Renal cortical epithelial cell (primary cell): ENCODE measurements at places on chromosomes 7 and 10.
A peak's percentile ranks its signal among the peaks of the same experiment; 100 is the strongest.

DNA sequence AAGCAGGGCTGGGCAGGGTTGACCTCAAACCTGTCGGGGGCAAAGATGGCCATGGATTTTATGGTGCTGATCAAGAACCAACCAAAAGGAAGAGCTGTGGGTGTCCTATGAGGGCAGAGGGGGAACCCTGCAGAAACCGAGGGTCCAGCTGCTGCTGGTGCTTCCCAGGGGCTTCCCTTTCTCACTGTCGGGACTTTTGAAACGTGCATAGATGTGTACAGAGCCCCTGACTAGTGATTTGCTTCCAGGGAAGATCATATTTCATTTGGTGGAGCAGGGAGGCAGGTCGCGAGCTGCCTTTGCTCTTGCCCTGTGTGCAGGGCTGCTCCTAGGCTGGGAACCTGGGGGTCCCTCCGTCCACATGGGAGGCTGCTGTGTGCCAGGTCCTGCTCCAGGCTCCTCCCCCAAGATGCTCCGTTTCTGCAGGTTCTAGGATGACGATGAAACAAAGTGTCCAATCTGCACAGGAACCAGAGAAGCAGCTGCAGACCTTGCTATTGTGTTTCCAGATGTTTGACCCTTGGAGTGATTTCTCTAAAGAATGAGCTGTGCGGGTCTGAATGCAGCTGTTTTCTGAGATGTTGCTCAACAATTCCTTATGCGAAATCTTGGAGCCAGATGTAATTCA lies 9.4 kb upstream of the INPP5A start:
- no peak for DNase-seq

DNA sequence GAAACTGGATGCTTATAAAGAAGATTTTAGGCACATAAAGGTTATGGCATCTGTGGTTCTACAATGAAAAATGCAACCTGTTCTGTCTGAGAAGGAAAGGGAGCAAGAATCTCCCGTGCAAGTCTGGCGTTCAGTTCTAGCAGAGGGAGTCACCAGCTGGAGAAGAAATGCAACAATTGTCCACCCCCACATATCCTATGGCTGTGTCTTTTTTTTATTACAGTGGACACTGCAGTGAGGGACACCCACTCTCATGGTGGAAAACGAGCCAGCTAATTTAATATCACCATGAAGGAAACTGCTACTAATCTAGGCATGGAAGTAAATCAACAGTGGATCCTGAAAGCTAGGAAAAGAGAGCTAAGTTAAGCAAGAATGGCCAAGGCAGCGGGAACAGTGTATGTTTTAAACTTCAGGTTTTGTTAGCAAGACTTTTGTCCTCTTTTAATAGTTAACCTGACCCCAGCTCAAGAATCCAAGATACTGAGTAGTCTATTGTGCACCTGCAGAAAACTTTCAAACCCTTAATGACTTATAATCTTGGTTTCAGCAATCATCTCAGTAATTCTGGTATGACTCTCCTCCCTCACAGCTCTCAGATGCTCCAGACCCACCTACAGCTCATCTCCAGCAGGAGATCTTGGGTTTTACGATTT lies 149.3 kb downstream of the FGFR2 start:
- peak; percentile 78 for DNase-seq

DNA sequence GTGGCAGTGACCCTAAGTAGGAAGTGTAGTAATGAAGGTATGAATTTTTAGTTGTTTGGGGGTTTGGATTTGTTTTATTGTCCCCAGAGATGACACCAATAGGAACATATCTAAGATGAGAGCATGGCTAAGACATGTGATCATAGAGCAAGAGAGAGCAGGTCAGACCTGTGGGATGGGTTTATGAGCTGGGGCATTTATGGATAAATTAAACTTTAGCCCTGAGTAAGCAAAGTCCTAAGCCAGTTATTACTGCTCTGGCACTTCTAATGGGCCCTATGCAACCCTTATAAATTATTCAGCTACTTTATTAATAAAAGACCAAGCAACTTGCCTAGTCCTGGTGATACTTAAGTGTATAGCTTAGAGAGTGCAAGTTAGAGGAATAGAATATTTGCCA lies 85.1 kb downstream of the LRRC4 start:
- DNase-seq, result no peak

GRCh38 chr7:107948645-107949442 lies 54.1 kb downstream of the LAMB1 start:
- peak; percentile 94 for DNase-seq

- no peak for DNase-seq
These were observed 136.3 kb upstream of the GLI3 start for GRCh38 chr7:42373285-42373684.

GRCh38 chr10:84026821-84027257 lies 112.5 kb upstream of the GHITM start:
- peak; percentile 4 for DNase-seq

- peak; percentile 2 for DNase-seq
These were observed 30.1 kb upstream of the PTPRN2 start for GRCh38 chr7:158617737-158618128.

DNA sequence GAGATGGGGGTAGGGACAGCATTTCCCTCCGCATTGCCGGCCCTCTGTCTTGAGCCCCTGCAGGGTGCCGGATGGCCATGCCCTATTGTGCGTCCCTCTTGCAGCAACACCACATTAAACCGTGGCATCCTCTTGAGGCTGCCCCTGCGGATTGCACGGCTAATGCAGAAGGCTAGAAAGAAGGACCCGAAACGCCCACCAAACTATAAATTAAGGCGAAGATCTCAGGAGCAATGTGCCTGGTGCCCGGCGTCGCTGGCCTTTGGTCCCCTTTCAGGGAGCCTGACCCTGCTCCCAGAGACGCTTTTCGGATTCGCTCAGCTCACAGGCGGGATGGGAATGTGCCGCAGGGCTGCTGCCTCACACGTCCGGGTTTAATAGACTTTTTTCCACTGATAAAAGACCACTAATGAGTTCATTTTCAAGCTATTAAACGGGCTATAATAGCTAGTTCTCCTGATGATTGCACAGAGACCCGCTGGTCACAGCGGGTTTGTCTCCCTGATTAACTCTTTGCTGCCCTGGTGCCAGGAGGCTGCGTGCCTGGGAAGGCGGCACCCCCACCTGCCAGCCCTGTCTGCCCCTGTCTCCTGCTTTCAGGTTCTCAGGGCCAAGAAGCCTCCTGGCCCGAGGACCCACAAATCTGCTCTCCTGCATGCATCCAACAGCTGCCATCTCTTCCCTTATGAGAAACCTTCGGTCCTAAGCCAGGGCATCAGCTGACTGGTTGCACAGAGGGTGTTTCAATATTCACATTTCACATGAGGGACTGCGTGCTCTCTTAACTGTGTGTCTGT lies 128.3 kb downstream of the ADARB2 start:
- DNase-seq, result no peak

- peak; percentile 62 for DNase-seq
These were observed 871 bp upstream of the GTF2IRD1 start for GRCh38 chr7:74452748-74453321.

GRCh38 chr7:147245274-147245673 lies 1128.7 kb downstream of the CNTNAP2 start:
- DNase-seq, result peak; percentile 1

DNA sequence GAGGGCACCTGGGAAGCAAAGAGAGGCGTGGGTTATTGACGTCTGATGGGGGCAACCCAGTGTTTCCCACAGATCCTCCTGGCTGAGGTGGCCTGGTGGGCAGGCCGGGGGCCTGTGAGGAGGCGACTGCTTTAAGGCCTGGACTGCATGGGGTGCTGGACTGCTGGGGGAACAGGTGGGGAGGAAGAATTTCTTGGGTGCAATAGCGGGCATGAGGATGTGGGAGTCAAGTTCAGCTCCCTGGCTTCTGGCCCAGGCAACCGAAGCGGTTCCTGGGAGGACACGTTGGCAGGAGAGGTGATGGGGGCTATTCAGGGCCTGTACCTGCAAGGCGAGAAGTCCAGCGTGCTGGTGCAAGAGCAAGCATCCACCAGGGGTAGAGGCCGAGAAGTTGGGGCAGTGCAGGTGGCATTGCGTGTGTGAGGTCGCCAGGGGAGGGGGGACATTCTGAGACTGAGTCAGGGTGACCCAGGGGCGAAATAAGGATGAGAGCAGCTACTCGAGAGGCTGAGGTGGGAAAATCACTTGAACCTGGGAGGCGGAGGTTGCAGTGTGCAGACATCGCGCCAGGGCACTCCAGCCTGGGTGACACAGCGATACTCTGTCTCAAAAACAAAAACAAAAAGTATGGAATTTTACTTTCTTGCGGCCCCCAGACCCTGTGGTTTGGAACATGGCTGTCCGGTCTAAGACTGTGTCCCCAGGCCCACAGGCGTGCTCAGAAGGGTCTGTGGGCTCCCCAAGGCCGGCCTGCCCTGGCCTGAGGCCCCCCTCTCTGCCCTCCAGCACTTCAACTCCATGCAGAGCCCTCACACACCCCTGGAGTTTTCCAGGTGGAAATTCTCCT lies 53.6 kb upstream of the ELN start:
- DNase-seq, result no peak

GRCh38 chr10:110563132-110563531 lies 4.4 kb upstream of the SMC3 start:
- no peak for DNase-seq

DNA sequence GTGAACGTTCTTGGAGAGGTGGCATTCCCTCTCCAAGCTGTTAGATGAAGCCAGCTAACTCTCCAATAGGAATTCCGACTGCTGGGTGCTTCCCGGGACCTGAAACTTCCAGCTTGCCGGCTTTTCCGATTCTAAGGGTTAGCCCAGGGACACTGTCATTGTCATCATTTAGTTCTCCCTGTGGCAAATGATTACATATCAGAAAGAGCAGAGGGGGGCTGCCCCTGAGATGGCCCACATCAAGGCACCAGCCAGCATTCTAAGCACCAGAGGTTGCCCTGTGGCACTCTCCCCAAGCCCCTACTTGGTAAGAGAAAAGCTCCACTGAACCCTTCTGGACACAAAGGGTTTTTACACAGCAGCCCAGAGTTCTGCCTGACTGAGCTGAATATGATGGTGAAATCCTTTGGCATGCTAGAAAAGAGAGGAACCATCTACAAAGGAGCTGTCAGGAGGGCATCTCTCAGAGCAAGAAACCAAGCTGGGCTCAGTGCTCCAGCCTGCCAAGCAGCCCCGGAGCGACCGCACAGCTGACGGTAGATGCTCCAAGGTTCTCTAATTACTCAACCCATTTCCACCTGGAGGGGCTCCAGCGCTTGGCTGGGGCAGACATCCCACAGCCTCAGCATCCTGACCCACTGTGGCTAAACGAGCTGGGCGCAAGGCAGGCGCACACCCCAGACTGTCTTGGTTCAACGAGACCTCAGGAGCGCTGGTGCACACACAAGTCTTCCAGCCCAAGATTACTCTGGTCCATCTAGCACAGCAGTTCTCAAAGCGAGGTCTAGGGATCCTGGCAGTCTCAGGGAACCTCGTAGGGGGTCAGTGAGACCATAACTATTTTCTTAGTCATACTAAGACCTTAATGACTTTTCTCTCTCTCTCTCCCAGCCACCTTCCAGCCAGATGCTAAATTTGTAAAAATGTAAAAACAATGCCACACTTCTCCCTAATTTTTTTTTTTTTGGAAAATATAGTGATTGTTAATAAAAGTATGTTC lies 160.5 kb downstream of the GFRA1 start:
- no peak for DNase-seq

GRCh38 chr7:44969049-44969700 lies 9.6 kb downstream of the MYO1G start:
- DNase-seq, result no peak

GRCh38 chr10:63267414-63268148 lies 134.5 kb downstream of the NRBF2 start:
- DNase-seq, result peak; percentile 73

- DNase-seq, result no peak
These were observed 24.3 kb upstream of the DNAJB12 start for GRCh38 chr10:72379062-72379461.

GRCh38 chr10:70191161-70191971 lies 21.1 kb upstream of the SAR1A start:
- peak; percentile 81 for DNase-seq

GRCh38 chr7:152859781-152860191 lies 100.2 kb downstream of the ACTR3B start:
- DNase-seq, result no peak

DNA sequence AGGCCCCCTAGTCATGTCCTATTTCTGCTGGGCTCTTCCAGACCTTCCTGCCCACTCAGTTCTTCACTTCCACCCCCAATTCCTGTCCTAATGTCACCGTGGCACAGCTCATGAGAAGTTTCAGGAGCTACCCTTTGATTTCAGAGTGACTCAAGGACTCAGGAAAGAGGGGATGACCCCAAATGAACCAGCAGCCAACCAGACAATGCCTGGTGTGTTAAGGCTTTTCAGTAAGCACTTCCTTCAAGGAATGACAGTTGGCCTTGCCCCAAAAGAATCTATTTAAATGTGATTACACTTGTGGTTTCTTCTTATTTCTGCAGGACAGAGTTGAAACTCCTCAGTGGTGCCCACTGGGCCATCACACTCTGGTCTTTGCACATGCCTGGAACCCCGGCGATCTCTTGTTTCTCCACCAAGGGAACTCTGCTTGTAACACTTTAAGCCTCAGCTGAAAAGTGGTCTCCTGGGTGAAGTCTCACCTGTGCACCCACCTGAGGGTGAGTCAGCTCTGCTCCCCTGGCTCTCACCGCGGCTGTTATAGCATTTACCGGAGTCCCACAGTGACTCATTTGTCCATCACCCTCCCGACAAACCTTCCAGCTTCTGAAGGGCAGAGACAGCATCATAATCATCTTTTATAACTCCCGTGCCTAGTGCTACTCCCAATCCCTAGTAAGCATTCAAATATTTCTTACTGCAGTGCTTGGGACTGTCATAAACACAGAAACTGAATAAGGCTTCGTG lies 123.0 kb upstream of the SVIL start:
- DNase-seq, result peak; percentile 94

DNA sequence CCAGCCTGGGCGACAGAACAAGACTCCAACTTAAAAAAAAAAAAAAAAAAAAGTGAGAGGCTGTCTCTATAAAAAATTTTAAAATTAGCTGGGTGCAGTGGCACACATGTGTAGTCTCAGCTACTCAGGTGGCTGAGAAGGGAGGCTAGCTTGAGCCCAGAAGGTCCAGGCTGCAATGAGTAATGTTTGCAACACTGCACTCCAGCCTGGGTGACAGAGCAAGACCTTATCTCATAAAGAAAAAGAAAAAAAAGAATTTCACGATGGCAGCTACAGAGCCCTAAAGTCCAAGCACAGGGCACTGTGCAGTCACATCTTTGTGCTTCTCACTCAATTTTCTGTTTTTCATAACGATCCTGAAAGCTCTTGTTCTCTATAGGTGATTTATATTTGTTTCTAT lies 209.5 kb upstream of the KCTD7 start:
- no peak for DNase-seq

DNA sequence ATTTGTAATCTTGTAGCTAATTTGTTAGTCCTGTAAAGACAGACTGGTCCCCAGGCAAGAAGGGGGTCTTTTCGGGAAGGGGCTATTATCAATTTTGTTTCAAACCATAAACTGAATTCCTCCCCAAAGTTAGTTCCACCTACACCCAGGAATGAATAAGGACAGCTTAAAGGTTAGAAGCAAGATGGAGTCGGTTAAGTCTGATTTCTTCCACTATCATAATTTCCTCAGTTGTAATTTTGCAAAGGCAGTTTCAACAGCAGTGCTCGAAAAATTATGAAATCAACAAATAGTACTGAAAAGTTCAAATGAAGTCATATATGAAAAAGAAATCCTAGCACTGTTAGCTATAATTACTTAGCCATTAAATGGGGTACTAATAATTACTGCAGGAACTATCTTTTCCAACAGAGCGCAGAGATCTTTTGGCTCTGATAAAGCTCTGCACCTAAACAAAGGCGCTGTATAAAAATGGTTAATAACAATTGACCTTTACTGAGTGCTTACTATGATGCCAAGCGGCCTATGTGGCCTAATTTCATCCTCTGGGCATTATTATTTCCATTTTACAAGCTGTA lies 756 bp upstream of the SEC24C start:
- DNase-seq, result no peak

- no peak for DNase-seq
These were observed 160.2 kb downstream of the DKK1 start for GRCh38 chr10:52474265-52474664.

GRCh38 chr7:24713850-24714675 lies 43.2 kb downstream of the GSDME start:
- DNase-seq, result no peak
